ENCODE measurements at places on chromosomes 5 and 9.

GRCh38 chr9:91750343-91750742 is 199.7 kb downstream of the ROR2 start:
- no peak for DNase-seq

- DNase-seq = no peak
Observed at GRCh38 chr5:43106290-43106638, 14.4 kb upstream of the ZNF131 start.

DNA sequence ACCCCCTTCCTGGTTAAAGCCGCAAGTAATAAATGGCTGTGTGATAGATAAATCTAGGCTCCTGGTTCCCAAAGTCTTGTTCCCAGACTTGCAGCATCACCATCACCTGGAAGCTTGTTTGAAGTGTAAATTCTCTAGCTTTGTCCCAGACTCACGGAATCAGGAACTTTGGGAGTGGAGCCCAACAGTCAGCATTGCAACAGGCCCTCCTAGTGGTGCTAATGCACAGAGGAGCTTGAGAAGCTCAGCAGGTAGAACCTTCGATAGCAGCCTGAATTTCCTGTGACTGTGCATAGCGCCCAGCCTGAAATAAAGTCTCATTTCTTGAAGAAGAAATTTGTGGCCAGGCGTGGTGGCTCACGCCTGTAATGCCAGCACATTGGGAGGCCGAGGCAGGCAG is 30.3 kb upstream of the MELK start:
- no peak for DNase-seq

DNA sequence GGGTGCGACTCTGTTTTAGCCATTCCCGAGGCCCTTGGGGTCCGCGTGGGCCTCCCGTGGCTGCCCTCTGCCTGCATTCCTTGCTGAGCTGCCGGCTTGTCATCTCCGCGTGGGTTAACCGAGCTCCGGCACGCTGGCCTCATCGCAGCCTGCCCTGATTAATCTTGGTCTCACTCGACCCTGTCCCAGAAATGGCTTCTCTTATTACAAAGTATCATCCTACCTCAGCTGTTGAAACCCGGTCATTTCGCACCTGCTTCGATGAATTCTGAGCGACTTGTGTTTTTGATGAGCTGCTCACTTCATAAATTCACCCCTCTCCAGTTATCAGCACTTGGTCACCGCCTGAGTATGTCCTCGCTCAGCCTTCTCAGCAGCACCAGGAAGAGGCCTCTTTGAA is 123.5 kb upstream of the EGFLAM start:
- no peak for DNase-seq

- no peak for DNase-seq
Observed at GRCh38 chr5:111255169-111255568, 31.0 kb downstream of the CAMK4 start.

DNA sequence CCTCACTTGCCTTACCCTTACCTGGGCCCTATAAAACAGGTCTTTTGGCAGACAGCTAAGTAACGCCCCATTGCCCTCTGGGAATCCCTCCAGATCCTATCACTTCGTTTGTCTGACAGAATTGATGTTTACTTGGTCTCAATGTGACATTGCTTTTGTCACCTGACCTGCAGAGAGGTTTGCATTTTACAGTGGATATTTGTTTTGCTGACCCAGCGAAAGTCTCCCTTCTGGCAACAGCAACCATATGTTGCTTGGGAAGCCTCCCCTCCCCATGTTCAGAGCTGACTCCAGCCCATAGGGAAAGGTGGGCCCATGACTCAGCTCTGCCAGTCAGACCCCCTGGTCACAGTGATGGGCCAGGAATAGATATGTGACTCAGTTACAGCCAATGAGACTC is 54.0 kb upstream of the LARP1 start:
- peak; percentile 28 for DNase-seq

- DNase-seq = no peak
Observed at GRCh38 chr5:32712481-32713360, 1.6 kb downstream of the NPR3 start.

- no peak for DNase-seq
Observed at GRCh38 chr5:94811331-94811730, 192.9 kb downstream of the SLF1 start.

- no peak for DNase-seq
Observed at GRCh38 chr5:155070781-155071180, 57.2 kb downstream of the KIF4B start.

GRCh38 chr5:168168978-168169698 is 122.3 kb upstream of the WWC1 start:
- DNase-seq = no peak

DNA sequence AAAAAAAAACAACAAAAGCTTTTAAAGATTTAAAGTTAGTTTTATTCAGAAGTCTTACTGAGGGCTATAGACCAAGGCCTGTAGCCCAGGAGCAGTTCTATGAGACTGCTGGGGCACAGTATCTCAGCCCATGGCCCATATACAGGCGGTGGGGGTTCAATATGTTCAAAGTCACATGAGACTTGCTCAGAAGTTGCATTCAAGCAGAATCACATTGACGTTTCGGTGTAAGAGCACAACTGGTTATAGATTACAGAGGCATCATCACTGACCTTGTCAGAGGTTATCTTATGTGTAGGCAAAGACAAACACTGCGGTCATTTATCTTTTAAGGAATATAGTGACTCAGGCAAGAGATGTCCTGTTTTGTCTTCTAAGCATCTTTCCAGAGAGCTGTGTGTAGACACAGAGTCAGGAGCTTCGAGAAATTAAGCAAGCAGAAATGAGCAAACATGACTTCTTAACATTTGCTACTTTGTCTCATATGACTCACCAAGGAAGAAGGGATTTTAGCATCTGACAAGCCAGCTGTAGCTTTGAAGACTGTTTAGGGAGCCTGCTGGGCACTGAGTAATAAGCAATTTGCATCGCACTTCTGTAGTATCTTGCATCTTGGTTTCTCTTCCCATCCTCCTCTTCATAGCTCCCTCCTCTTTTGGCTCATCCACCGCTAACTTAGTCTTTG is 12.9 kb upstream of the F2RL1 start:
- DNase-seq = peak; percentile 83

DNA sequence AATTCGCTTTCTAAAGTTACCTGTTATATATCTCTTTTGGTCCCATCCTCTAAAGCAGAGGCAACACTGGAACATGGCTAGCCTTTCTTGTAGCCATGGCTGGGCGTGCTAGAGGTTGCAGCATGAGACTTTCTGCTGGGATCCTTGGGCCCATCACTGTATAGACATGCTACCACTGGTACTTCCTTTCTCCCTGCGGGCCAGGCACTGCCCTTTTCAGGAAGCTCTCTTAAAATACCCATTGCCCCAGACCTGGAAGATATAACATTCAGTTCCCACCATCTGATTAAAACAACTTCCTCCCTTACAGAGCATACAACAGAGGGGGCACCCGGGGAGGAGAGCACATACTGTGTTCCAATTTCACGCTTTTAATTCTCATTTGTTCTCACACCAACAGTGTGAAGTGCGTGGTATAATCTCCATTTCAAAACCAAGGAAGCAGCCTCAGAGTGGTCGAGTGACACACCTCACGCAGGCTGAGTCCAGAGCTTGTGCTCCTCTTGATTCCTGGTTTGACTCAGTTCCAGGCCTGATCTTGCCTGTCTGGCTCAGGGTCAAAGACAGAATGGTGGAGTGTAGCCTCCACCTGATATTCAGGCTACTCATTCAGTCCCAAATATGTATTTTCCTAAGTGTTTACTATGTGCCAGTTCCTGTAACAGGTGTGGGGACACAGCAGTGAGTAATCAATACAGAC is 22.6 kb downstream of the PTGS1 start:
- DNase-seq = no peak

DNA sequence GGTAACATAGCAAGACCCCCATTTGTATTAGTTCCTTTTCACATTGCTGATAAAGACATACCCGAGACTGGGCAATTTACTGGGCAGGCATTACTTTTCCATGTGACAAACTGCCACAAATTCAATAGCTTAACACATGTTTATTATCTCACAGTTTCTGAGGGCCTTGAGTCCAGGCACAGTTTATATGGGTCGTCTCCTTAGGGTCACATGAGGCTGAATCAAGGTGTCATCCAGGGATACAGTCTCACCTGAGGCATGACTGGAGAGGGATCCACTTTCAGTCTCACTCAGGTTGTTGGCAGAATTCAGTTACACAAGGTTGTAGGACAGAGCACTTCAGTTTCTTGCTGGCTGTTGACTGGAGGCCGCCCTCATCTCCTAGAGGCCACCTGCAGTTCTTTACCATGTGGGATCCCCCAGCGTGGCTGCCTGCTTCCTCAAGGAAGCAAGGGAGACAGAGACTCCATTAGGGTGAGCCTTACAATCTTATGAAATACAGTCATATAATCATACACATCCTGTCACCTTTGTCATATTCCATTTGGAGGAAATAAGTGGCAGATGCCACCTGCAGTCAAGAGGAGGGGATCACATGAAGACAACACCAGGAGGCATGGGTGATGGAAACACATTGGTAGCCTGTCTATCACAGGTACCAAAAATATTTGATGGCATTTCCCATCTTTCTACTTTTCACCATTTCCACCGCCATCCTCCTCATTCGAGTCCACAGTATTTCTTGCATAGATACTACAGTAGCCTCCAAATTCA is 15.1 kb upstream of the ERAP1 start:
- DNase-seq = no peak

- DNase-seq = peak; percentile 83
Observed at GRCh38 chr5:14144586-14145434, 1.7 kb downstream of the TRIO start.

DNA sequence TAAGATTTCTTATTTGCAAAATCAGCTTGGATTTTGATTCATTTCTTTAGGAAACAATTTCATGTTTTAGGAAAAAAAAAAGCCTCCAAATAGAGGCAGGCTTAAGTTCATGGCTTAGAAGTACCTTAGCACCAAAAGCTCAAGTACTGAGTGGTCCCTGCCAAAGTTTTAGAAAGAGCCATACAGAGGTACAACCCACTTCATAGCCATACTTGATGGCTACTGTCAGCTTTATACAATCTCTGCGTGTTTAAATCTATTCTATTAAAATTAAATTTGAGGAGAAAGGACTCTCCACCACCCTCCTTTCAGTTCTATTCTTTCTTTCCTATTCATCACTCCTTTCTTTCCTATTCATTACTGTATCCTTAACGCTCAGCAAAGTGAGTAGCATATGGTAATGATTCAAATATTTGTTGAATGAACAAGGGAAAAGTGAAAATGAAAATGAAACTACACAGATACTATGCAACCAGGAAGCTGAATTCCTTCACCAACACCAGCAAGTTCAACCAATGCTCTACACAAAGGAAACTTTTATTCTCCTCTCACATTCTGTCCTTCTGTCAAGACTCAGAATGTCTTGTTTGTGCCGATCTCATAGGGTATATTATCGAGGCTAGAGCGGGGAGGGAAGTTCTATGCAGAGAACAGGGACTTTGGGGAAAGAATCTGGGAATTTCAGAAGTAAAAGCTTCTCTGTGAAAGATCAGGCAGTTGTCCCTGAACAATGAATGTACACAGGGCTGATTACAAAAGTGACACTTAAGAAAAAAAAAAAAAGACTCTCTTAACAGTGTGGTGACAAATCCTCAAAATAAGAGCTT is 138.6 kb upstream of the SPEF2 start:
- no peak for DNase-seq

- no peak for DNase-seq
Observed at GRCh38 chr9:134052941-134053340, 14.9 kb downstream of the BRD3 start.

DNA sequence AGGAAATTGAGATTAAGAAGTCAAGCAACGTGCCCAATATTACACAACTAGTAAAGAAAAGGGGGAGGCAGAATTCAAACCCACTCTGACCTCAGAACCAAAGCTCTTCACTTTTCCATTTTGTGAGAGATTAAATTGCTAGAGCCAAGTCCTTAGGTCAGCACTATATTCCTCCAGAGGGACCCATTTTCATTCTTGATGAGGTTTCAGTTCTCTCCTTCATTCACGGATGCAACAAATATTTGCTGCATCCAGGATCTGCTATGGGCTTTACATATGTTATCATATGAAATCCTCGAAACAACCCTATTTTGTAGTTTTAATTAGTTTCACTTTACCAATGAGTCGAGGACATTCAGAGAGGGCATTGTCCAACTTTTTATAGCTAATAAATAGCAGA is 239.2 kb downstream of the EFNA5 start:
- no peak for DNase-seq

DNA sequence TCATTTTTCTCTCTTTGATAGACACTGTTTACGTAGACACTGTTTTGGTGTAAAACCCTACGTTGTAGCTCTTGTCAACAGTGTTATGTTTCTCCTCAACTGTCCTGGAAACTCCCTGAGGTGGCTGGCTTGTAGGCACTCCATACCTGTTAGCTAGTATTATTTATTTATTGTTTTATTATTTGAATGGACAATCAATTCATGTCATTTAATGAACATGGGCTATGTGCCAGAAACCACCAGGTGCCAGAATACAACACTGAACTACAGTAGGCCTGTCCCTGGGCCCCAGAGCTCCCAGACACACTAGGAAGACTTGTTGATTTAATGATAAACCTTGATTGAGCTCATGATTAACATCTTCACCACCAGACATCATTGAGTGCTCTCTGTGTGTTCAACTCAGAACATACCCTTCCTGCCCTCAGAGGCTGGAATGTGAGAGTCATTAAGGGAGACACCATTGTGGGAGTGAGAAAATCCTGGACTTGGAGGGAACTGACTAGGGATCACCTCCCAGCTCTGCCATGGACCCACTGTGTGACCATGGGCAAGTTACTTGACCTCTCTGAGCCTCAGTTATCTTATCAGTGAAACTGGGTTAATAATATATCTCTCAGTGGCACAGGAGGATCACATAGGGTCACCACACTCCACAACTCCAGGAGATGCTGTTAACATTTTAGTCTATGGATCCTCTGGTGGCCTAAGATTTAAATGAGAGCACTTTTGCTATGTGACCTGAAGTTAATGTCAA is 19.2 kb downstream of the IRF1 start:
- DNase-seq = no peak

DNA sequence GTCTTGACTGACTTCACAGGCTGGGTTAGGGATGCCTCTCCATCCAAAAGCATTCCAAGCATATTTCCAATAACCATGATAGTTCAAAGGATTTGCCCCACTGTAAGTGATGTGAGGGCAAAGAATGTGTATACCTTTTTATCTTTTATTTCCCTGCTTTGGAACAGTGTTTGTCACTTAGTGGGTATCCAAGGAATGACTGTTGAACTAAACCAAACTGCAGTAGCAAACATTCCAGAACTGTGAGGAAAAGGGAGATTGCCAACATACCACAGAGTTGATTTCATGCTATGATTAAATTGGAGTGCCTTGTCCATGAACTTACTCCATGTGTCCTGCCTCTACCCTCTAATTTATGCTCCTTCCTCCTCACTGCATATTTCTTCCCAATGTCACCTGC is 400.0 kb downstream of the KIAA0825 start:
- DNase-seq = no peak

DNA sequence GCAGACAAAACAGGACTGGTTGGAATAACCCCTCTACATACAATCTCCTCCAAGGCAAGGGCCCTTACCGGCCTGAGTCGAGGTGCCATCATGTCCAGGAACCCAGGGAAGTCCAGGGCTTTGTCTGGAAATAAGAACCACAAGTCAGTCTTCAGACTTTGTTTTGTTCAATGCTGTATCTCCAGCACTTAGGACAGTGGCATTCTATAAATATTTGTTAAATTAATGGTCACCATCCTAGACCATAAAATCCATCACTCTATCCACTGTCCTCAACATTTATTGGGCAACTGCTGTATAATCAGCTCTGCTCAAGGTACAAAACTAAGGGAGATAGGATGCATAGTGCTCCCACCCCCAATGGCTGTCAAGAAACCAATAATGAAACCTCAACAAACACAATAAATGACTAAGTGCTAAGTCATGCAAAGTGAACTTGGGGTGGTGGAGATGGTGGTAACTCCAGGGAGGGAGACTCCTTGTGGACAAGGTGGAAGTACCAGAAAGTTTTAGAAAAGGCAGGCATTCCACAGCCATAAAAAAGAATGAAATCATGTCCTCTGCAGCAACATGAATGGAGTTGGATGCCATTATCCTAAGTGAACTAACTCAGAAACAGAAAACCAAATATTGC is 5.0 kb downstream of the RELL2 start:
- peak; percentile 62 for DNase-seq

Data from hepatocyte (in vitro differentiated cells).